GM23338 (cell line): ENCODE measurements at places on chromosomes 3 and 15. TPM values are rescaled to one million over a fixed set of nuclear protein-coding genes. Genes with fewer than 3 reads are reported as not detected.

The ANKUB1 gene
- total RNA-seq, result not detected in 2 replicates

The GSK3B gene
- total RNA-seq, result 38.5 and 45.3 TPM in 2 replicates

The ZNF80 gene
- total RNA-seq, result not detected in 2 replicates

The UROC1 gene
- not detected in 2 replicates for total RNA-seq

The JAGN1 gene
- total RNA-seq, result 22.5 and 23.7 TPM in 2 replicates

The TMEM207 gene
- total RNA-seq, result not detected in 2 replicates

The CLDN11 gene
- 8.1 and 8.3 TPM in 2 replicates for total RNA-seq

The SLC51A gene
- total RNA-seq, result 4.0 and 4.5 TPM in 2 replicates

The FANCI gene
- total RNA-seq, result 52.4 and 66.8 TPM in 2 replicates
